ENCODE measurements at places on chromosomes 13 and 19.

- no peak for DNase-seq
These were observed 77.9 kb downstream of the GNG7 start for GRCh38 chr19:2624537-2625091.

DNA sequence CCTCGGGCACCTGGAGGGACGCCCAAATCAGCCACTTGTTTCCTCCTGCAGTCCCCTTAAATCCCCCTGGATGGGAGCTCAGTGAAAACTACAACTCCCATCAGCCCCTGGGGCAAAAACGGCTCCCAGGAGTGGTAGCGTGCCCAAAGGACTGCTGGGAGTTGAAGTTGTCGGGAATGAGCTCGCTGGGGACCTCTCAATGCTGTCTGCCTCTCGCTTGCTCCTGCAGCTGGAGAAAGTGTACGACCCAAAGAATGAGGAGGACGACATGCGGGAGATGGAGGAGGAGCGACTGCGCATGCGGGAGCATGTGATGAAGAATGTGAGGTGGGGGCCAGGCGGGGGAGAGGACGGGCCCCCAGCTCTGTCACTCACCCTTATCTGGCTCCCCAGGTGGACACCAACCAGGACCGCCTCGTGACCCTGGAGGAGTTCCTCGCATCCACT, 14.7 kb upstream of the DHDH start:
- DNase-seq = no peak

GRCh38 chr19:33473653-33474305, 47.8 kb downstream of the PEPD start:
- DNase-seq = peak; percentile 58

DNA sequence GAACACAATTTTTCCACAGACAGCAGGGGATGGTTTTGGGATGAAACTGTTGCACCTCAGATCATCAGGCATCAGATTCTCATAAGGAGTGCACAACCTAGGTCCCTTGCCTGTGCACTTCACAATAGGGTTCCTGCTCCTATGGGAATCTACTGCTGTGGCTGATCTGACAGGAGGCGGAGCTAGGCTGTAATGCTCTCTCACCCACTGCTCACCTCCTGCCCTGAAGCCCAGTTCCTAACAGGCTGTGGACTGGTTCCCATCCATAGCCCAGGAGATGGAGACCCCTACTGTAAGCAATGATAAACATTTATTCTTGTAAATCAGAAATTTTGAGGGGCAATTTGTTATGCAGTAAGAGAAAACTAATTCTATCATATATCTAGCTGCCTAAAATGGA, 1234.7 kb downstream of the SLITRK1 start:
- DNase-seq = no peak

- no peak for DNase-seq
These were observed 25.7 kb downstream of the TEX29 start for GRCh38 chr13:111346101-111346680.

DNA sequence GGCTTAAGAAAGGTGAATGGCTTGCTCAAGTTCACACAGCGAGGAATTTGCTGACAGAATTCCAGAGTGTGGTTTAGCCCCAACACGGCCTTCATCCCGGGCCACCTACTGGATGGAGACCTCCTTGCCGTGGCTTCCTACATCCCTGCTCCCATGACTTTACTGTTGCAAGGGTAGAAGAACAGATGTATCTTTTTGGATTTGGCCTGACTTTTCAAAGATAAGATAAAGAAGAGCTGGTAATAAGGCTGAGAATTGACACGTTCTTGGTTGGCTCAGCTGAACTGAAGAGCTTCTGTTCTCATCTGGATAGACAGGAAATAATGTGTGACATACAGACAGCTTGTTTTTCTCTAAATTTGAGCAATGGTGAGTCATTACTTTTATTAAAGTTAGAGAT, 113.1 kb downstream of the KLF5 start:
- peak; percentile 43 for DNase-seq

GRCh38 chr13:91142572-91142971, 204.9 kb upstream of the MIR17HG start:
- peak; percentile 87 for DNase-seq

DNA sequence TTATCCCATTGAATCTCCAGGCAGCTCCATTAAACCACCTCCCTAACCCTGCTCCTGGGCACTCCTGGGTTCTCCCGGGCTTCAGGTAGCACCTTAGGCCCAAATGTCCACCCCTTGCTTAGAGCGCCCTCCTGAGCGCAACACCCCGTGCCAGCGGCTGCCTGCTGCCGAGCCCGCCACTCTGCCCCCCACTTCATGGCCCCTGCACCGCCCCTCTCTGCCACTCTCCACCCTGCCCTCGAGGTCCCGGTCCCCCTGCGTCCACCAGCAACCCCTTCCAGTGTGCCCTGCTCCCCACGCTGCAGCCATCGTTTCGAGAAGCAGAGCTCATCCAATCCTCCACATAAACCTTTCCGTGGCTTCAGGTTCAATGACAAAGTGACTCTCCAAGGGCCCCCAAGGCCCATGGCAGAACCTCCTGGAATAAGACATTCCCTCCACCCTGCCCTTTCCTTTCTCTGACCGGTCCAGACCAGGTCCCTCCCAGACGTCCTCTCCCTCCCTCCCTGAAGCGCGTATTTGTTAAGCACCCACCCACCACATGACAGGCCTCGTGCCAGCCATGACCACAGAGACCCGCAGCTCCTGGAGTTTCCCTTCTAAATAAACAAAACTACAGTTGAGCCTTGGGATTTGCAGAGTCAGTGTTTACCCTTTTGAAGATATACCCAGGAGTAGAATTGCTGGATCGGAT, 66.6 kb downstream of the ARHGEF18 start:
- DNase-seq = no peak

DNA sequence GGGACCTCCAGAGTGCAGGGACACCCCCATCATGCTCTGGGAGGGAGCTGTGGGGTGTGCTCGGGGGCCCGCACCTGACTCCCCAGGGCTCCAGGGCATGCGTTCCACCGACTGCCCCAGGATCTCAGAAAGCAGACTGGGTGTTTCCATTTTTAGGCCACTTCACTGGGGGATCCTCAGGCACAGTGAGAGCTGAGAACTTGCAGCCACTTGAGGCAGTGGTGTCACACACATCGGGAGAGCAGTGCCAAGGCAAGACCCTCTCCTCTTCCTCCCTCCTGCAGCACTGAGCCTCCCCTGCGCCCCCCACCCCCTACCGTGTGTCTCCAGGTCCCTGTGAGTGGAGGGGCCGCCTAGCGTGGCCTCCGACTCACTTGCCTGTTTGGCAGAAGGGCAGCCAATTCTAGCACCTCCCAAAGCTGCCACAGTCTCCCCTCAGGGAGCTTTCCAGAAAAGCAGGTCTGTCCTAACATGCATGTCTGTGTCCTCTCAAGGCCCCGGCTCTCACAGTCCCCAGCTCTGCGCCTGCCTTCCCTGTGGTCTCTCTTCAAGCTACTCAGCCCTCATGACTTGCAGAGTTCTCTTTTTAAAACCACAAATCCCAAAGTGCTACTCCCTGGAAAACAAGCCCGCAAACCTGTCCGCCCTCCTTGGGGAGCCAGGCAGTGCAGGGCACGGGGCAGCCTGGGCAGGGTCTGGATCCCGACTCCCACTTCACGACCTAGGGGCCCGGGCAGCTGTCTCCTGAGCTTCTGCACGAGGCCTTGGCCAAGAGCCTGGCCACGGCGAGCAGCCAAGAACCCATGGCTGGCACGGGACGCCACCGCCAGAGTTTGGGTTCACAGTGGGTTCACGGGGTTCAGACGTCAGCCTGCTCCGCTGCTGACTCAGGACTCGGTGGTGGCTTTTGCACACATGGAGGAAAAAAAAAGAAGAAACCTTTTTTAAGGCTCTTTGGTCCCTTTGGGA, 94.1 kb downstream of the STK24 start:
- peak; percentile 57 for DNase-seq

DNA sequence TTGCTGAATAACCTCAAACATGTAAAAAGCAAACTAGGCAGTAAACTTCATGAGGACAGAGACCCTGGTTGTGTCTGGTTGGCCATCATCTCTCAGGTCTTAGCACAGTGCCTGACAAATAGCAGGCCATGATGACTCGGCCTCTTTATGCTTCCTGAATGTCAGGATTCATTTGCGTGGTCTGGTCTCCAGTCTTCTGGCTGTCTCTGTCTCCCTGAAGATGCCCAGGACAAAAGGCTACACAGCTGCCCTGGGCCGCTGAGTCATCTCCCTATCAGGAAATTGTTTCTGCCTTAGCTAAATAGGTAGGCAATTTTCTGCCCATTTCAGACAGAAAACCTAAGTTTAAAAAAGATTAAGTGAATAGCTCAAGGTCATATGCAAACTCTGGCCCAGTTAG, 84.1 kb upstream of the FNDC3A start:
- peak; percentile 62 for DNase-seq

DNA sequence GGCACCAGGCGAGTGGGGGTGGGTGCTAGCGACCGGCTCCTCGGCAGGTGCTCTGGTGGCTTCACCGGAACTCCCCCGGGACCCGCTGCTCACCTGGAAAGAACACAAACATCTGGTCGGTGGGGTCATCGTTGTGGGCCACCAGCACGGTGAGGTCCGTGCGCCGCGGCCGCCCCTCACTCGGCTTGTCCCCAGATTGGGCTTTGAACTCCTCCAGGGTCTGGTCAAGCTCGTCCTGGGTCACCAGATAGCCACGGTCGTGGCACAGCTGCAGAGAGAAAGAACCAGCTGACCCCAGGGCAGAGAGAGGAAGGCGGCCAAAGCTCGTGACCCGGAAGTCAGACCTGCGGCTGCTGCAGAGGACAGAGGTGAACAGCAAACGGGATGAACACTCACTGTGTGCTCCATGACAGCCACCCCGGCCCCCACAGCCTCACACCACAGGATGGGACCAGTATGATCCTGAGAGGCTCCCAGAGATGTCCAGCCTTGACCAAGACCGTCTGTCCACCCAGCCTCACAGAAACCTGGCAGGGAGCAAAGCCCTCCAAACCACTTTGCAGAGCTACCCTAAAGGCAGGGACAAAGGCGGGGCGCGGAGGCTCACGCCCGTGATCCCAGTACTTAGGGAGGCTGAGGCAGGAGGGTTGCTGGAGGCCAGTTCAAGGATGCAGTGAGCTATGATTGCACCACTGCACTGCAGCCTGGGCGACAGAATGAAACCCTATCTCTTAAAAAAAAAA, 1.2 kb downstream of the POLR2E start:
- no peak for DNase-seq

GRCh38 chr19:49676136-49676783, 811 bp upstream of the PRMT1 start:
- DNase-seq = peak; percentile 91

GRCh38 chr13:25860862-25861261, 191.0 kb downstream of the SHISA2 start:
- peak; percentile 69 for DNase-seq

DNA sequence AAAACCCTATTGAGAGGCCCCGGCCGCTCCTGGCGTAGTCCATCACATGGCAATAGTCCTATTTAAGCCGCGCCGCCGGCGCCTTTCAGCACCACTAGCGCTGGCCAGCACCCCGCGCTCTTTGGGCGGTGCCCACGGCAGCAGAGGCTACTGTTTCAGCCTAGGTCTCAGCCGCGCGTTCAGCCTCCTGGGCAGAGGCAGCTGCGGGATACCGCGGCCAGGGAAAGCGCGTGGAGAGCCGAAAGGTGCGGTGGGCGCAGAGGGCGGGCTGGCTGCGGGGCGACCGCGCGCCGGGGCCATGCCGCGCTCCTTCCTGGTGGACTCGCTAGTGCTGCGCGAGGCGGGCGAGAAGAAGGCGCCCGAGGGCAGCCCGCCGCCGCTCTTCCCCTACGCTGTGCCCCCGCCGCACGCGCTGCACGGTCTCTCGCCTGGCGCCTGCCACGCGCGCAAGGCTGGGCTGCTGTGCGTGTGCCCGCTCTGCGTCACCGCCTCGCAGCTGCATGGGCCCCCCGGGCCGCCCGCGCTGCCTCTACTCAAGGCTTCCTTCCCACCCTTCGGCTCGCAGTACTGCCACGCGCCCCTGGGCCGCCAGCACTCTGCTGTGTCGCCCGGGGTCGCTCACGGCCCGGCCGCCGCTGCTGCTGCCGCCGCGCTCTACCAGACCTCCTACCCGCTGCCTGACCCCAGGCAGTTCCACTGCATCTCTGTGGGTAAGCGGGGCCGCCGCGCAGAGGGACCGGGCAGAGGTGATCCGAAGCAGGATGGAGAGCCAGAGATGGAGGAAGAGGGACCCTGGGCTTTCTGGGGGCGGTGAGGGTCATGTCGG, at the start of gene GSX1:
Gene GSX1, plus strand, starts transcription at position 91 of the 826 bp plus-strand sequence. Its CDS starts 208 bp downstream, at position 299.
- DNase-seq = peak; percentile 61

- peak; percentile 73 for DNase-seq
These were observed 454 bp downstream of the BLVRB start for GRCh38 chr19:40465025-40465556.

DNA sequence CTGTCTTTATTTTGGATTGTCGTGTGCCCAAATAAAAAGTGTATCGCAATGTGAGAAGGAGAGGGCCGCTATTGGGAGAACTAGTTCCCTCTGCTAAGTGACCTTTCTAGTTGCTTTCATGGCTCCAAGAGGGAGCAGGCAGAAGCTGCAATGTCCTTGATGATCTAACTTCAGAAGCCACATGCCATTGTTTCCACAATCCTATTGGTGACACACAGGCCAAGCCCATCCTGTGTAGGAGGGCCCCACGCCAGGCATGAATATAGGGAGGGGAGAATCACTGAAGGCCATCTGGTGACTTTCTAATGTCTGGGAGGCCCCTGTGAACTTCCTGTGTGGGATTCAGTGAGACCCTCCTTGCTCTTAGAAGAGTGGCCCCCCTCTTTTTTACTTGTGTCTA, 47.8 kb upstream of the KPNA3 start:
- peak; percentile 15 for DNase-seq

GRCh38 chr13:23643338-23644125, 73.3 kb downstream of the TNFRSF19 start:
- no peak for DNase-seq

GRCh38 chr13:95564091-95564490, 11.6 kb downstream of the CLDN10 start:
- no peak for DNase-seq

DNA sequence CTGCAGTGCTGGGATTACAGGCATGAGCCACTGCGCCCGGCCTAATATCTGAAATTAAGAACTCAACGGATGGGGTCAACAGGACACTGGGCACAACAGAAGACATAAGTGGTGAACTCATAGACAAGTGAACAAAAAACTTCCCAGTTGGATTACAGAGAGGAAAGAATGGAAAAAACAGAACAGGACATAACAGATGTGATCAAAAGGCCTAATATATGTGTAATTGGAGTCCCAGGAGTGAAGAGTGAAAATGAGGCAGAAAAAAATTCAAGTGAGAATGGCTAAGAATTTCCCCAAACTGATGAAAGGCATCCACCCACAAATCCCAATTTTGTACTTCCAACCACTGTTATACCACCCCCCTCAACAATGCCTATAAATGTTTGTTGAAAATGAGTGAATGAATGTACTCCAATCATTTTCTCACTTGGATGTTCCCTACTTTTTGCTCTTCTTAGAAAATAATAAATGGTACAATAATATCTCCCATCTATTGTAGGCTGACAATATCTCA, 18.3 kb upstream of the ANGPTL8 start:
- no peak for DNase-seq

GRCh38 chr19:5001615-5002014, 32.7 kb downstream of the KDM4B start:
- DNase-seq = peak; percentile 83

- no peak for DNase-seq
These were observed 65.2 kb upstream of the ZNF599 start for GRCh38 chr19:34838248-34838647.

DNA sequence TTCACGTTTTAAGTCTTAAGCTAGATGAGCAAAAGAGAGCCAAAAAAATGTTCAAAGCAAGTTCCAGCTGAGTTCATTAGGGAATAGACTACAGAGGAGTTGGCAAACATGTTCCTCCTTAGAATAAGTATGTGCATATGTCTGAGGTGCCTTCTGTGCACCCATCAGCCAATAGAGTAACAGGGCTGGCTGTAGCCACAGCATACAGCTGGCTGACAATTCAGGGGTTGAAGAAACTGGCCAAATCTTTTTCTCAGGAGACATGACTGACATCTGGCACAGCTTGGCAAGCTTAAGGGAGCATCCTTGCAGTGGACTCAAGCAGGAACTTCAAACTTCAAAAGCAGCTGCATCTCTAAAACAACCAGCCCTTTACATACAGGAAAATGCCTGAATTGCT, 414.8 kb upstream of the PCDH20 start:
- DNase-seq = no peak
